ENCODE measurements at places on chromosomes 4 and X.
A peak's percentile ranks its signal among the peaks of the same experiment; 100 is the strongest.

DNA sequence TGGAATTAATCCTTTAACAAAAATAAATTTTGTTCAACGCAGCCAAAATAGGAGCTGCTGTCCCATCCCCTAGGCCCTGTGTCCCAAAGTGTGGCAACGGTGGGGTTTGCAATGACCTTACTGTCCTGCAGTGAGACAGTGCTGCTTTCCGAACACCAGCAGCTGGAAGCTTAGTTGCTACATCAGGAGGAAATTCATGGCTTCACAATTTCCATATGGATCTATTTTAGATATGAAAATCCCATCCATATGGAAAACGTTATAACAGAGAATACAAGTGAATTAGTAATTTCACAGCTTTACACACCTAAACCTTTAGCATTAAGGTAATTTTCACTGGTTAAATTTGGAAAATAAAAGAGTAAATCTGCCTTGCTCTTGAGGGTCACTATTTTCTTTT is 396.3 kb upstream of the TENM3 start:
- no peak for DNase-seq

DNA sequence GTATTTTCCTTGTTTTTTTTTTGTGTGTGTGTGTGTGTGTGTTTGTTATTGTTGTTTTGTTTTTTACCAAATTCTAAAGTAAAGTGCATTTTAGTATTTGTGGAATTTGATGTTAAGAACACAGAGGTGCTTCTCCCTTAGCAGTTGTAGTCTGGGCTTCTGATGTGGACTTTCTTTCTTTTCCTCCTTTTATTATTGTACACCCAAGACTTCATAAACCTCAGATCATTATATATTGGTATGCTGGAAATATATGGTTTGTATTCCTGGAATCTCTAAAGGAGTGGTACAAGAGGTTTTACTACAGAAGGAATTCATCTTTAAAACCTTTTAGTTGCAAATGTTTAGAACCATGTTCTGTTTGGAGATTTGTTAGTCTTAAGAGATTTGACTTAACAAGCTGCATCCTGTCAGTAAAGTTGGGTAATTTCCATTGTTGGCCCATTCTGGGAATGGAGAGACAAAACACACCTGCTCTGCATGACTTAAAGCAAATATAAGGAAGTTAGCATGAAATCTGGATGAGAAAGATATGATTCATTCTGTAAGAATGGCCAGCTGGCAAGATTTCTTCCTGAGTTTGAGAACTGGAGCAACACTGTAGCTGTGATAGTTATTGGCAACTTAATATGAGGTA is 64.0 kb downstream of the SMAD1 start:
- DNase-seq = no peak

- no peak for DNase-seq
Measured at GRCh38 chr4:57194068-57194611, 84.0 kb upstream of the IGFBP7 start.

DNA sequence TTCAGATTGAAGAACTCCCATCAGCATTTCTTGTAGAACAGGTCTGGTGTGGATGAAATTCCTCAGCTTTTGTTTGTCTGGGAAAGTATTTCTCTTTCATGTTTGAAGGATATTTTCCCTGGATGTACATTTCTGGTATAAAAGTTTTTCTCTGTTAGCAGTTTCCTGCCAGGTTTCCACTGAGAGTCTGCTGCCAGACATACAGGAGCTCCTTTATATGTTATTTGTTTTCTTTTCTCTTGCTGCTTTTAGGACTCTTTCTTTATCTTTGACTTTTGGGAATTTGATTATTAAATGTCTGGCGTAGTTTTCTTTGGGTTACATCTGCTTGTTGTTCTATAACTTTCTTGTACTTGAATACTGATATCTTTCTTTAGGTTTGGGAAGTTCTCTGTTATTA is 486.5 kb downstream of the ARAP2 start:
- no peak for DNase-seq

DNA sequence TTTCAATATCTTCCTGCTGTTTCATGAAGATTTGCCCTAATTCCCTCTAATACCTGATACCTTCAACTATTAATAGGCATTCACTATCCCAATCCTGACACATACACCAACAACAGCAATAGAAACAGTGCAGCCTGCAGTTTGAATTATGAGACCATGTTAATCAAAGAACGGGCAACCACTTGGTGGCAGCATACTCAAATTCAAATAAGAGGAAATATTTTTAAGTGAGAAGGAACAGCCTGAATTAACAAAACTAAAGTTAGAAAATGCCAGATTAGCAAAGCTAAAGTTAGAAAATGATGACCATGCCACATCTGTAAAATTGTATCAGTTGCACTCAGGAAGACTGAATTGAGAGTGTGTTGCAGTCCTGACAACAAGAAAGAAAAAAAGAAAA is 204.9 kb downstream of the SMARCA1 start:
- no peak for DNase-seq

DNA sequence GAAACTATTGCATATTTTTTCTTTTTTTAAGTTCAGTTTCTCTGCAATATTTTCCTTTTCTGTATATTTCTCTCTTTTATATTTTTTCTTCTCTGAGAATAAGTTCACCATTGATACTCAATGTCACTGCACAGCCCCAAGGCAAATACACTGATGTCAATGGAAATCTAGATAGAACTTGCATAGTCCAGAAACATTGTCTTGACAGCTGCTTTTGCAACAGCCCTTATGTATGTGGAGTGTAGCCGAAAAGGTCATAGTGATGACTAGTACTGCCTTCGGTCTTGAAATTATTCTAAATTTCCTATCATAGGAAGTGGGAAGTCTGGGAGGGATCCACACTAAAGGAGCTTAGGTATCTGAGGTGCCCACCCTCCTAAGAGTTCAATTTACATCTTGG is 150.0 kb downstream of the SPOCK3 start:
- no peak for DNase-seq

- DNase-seq = no peak
Measured at GRCh38 chrX:323721-324628, 5.4 kb upstream of the GTPBP6 start.

- DNase-seq = no peak
Measured at GRCh38 chr4:16909281-16909680, 10.8 kb upstream of the LDB2 start.

DNA sequence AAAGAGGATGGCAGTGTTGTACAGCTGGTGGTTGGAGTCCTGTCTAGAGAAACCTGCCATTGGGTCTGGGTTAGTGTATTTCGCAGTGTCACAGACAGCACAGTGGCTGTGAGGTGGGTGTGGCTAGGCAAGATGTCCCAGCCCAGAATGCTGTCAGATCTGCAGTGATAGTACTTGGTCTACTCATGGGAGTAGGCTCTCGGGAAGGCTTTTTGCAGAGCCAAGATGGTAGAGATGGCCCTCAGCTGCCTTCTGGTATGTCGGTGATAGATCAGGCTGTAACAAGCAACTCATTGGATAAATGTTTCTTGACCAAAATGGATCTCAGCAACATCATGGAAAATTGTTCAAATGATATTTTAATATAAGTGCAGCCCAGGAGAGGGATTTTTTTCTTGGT is 84.3 kb upstream of the WDR1 start:
- DNase-seq = no peak

- no peak for DNase-seq
Measured at GRCh38 chrX:41090568-41091238, 5.5 kb downstream of the USP9X start.

- peak; percentile 7 for DNase-seq
Measured at GRCh38 chr4:87093443-87094123, 126.8 kb downstream of the KLHL8 start.

DNA sequence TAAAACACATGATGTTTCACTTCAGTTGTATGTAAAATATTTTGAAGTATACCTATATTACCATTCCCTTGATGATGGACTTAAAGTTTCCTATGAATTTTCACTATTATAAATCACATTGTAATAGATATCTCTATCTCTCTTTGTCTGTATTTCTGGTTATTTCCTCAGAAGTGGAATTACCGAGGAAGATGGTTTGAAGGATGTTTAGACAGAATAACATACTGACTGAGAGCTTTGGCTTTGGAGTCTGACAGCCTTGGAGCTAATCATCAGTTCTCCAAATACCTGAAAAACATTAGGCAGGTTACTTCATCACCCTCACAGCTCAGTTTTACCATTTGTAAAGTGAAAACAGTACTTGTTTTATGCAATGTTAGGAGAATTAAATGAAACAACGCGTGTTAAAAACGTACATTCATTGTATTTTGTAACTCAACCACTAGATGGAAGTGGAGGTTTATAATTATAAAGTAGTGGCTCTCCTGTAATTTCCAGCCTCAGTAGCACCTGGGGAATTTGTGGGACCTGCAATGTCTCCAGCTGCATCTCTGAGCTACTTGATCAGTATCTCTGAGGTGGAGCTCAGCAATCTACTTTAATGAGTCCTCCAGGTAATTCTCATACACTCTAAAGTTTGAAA is 14.3 kb downstream of the JCHAIN start:
- no peak for DNase-seq

DNA sequence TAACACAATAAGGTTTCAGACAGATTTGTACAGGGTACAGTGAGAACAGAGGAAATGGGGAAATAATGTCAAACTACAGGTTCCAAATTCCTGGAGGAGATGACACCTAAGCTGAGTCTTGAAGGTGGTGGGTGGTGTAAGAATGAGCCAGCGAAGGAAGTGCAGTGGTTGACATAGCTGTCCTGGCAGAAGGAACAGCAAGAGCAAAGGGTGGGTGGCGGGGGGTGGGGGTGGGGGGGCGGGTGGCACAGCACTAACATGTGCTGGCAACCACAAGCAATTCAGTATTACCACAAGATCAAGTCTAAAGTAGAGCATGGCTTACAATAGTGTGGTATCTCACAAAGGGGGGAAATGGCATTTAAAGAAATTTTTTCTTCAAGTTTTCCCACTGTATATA is 13.1 kb upstream of the G3BP2 start:
- no peak for DNase-seq

DNA sequence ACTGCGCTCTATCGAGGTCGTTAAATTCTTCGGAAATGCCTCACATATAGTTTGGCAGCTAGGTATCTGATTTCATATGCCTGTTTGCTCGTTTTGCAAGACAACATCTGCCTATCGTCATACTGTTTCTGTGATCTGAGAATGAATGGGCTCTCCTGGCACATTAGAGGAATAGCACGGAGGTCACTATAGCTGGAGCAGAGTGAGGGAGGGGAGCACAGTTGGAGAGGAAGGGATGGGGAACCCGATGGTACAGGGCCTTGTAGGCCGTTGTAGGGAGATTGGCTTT is 552 bp downstream of the IKBKG start:
- DNase-seq = no peak

- DNase-seq = no peak
Measured at GRCh38 chr4:55435141-55435841, 39.5 kb downstream of the TMEM165 start.

DNA sequence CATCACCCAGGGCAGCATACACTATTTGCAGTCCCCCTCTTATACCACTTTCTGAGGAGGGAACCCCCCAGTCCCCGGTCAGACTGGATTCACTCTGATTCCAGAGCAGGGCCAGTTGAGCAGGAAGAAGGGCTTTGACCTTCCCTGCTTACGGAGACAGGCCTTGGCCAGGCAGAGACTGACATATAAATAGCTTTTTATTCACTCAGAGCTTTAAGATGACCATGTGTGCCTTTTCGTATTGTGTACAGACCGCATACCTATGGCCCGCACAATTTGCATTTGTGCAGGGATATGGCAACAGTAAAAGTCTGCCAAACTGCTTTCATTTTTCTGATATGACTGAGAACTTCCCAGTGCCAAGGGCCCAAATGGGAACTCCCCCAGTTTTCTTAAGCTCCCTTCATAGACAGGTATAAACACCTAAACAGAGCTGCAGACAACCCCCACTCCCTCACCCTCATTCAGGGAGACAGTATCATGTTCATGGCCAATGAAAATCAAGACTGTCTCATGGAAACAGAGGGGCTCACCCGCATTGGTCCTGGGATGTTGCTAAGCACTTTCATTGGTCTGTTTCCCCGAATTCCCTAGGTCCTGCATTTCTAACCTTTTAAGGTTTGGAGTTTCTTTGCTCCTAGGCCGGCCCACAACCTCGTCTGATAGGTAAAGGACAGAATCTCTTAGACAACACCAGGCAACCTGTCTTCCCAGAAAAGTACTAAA is 86.0 kb downstream of the RTL5 start:
- no peak for DNase-seq

GRCh38 chr4:42396752-42397634 is at the start of gene SHISA3:
TSS of gene SHISA3 (plus strand) at chr4:42397488. CDS start at chr4:42398057, 569 bp downstream.
- no peak for DNase-seq
